GM12891 (cell line): ENCODE measurements at places on chromosomes 16 and 17.
A peak's percentile ranks its signal among the peaks of the same experiment; 100 is the strongest.

DNA sequence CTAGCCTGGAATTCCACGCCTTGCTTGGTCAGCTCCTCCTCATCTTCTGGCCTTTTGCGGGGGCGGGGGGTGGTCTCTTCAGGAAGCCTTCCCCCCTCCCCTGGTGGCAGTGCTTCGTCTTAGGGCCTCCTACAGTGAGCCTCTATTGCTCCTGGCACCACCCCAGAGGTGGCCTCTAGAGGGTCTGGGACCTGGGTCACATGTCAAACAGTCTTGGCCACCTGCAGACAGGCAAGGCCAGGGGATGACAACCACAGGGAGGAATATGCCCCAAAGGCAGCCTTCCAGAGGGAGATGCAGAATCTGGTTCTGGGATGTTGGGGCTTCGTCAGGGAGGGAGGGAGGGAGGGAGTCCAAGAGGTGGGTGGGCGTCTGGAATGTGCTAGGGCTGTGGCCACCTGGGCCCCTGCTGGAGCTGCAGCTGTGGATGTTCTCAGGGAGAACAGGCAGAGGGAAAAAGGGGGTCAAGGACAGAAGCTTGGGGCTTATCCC is 50.6 kb downstream of the SMPD3 start:
- no peak for DNase-seq

DNA sequence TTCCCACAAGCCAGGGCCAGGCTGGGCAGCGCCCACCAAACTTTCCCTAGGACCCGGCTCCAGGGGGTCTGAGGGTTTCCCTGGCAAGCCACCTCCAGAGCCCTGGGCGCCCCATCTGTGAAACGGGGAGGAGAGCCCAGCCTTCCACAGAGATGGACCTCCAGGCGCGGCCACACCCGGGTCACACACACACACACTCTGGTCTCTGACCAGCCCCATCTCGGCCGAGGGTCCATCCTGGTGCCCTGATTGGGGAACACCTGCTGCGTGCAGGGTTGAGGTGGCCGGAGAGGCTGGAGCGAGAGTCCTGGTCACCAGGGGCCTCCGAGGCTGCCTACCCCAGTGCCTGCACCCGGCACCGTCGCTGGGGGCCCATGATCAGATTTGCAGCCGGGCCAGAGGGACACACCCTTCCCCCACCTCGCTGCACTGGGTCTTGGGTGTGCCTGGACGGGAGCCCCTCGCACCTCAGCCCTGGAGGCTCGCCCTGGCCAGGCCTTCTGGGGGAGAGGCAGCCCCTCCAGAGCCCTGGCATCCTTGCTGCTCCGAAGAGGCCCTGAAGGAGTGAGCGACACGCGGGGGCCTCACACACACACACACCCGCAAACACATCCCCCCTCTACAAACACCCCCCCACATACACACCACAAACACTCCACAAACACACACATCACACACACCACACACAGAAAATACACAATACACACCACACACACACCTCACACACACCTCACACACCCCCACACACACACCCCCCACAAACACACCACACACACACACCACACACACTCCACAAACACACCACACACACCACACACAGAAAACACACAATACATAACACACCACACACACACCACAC is 29.7 kb downstream of the SLC25A10 start:
- no peak for DNase-seq

GRCh38 chr17:65430209-65430833 is 131.1 kb downstream of the AXIN2 start:
- no peak for DNase-seq

DNA sequence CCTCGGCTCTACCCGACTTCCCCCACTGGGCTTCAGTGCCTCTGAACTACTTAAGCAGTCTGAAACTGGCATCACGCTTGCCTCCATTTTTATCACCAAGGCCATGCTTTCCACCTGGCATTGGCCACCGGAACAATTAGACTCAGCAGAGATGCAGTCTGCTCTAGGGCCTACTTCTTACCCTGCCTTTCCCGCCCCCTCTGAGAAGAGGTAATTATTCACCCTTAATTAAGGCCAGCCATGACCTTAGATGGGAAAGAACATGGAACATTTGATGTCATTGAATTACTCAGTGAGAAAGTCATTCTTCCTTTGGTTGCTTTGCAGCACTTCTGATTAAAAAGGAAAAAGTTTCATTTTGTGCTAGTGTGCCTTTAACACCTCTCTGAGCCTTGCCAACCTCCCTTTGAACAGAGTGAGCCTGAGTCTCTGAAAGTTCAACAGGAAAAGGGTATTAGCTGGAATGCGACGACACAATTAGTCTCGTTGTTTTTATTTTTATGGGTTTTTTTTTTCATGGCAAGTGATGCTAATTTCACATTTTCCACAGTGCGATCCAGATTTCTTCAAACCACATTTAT is 60.9 kb upstream of the TNRC6A start:
- DNase-seq: no peak

DNA sequence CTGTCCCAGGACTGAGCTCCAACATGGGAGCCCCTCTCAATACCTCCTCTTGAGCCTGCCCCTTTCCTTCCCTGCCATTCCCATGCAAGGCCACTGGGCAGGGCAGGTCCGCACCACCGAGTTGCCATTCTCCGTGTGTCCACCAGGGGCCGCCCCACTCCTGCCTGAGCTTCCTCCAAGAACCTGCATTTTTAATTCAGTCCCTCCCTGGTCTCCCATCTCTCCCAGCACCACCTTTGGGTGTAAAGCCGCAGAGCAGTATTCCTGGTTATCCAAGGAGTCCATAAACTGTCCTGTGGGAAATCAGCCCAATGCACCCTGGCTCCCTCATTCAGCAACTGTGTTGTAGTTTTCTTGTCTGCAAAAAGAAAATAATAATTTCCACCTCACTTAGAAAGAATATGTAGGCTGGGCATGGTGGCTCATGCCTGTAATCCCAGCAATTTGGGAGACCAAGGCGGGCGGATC is 15.9 kb upstream of the ANKRD40CL start:
- peak; percentile 81 for DNase-seq

DNA sequence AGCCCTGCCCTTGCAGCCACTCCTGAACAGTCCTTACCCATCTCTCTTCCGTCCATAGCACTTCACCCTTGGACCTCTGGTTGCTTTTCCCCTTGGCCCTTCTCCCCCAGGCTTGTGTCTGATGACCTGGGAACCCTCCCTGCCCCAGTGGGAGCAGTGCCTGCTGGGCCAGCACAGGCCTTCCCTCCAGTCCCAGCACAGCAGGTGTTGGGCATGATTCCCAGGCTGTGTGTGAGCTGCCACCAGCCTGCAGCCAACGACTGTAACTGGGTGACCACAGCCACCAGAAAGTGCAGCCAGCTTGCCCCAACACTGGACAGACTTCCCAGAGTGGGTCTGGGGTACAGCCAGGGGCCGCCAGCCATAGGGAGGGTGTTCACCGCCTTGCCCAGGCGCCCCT is 30.0 kb downstream of the CRAMP1 start:
- no peak for DNase-seq

DNA sequence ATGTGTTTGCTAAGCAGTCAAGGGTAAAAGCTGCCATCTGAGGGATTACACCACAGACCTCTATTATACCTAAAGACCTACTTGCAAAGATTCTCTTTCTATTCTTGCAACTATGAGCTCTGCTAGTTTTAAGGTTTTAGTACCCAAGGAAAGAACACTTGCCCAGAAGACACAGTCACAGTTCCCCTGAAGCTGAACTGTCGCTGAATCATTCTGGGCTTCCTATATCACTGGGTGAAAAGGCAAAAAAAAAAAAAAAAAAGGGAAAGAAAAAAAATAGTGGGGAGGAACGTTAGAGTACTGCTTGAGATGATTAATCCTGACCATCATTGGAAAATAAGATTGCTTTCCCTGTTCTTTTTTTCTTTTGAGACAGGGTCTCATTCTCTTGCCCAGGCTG is 37.9 kb downstream of the LYRM1 start:
- no peak for DNase-seq

- no peak for DNase-seq
Measured at GRCh38 chr16:19400711-19401110, 17.0 kb upstream of the TMC5 start.

DNA sequence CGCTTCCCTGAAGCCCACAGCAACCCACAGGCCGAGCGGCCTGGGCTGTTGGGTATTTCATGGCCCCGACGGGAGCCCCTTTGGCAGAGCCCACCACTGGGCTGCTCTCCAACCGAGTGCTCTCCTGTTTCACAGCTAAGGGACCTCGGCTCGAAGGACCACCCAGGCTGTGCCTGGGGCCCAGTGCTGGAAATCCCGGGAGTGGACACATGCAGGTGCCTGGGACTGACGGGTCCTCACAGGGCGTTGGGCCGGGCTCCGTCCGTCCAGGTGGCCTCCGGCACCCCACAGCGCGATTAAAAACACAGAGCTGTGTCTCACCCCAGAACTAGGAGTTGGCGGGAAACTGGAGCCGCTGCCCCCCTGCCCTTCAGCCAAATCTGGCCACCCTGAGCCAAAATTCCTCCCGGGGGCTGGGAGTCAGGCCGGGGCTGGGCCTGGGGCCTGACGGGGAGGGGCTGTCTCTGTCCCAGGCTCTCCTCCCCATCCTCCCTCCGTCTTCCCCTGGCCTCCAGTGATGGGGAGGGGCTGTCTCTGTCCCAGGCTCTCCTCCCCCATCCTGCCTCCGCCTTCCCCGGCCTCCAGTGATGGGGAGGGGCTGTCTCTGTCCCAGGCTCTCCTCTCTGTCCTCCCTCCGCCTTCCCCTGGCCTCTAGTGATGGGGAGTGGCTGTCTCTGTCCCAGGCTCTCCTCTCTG is 14.1 kb downstream of the UTS2R start:
- DNase-seq: no peak

DNA sequence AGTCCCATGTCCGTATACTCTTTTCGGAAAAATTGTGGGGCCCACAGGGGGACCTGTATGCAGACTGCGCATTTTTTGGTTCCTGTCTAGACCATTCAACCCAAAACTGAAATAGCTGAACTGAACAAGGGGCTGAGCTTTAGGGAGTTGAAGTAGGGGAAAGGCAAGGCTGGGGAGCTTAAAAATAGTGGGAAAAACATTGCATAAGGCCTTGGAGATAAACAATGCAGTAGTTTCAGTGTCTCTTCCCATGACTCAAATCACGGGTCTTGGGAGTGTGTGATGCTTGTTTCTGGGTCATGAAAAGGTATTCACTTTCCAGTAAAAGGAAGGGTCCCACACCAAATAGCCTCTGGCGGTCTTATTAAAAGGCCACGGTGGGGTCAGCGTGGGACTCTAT is 402.8 kb upstream of the SALL1 start:
- no peak for DNase-seq

DNA sequence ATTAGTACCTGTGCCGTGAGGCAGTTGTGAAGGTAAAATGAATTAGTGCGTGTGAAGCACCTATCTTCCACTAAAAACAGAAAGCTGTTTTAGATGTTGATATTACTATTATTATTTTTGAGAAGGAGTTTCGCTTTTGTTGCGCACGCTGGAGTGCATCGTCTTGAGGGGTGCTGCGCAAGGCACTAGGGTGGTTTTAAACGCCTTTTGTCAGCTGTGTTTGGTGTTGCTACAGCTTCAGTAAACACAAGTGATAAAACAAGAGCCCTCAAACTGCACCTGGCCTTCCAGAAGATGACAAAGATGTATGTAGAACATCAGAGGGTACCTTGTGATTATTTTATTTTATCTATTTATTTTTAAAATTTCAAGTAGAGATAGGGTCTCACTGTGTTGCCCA is 38.2 kb downstream of the PLCG2 start:
- DNase-seq: no peak

DNA sequence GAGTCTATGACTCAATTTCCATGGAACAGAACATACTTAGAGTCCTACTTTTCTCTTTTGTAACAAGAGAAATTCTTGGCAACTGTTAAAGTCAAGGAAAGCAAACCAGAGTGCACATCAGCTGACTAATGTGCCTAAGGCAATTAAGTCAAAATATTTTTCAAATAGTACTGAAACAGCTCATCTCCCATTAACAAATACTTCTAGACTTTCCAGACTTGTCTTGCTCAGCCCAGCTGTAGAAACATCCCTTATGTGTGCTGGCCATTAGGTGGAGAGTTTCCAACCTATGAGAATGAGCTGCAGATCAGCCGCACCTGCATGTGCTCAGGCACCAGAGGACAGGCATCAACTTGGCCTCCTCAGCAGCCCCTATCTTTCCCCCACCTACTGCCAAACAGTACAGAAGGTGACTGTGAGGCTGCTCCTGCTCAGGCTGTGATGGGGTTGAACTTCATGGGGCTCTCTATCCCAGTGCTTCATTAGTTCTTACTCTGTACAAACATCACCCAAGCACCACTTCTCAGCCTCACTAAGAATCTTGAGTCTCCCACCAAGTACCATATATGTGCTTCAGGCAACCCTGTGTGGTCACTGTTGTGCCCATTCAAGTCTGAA is 32.2 kb downstream of the TEX2 start:
- DNase-seq: no peak

DNA sequence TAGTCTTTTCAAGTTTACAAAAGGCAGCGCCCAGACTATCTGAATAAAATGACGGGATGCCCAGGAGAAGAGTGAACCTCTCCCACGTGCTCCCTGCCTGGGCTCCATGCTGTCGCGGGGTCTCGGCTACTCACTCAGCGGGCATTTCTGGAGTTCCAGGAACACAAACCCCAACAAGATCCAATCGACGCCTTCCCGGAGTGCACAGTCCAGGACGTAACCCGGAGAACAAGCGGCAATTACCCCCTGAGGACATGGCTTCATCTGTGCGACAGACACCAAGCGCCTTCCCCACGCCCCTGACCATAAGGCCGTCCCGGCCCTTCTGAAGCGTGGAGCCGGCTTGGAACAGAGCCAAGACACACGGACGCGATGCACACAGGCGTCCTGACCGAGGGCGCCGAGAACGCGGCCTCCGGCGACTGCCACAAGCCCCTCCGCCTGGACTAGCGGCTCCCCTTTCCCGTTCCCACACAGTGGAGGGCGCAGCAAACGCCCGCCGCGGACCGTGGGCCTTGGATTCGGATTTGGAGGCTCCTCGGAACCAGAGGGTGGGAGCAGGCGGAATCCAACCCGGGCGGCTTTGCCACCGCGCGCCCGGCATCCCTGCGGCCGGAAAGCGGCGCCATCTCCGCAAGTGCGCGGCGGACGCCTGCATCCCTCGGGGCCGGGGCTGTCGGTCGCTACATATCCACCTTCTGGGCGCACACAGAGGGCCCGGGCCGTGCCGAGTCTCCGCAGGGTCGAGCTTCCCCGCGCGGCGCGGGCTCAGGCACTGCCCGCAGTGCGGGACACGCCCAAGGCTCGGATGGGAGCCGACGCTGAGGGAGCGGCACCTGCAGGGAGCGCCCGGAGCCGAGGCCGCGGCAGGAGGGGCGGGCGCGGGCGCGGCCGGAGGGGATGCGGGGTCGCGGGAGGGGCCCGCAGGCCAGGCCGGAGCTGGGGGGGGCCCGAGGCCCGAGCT is 725 bp downstream of the ABCA3 start:
- DNase-seq: peak; percentile 49
